Stimulated activated CD4-positive, alpha-beta T cell treated with anti-CD3 and anti-CD28 coated beads, TNF-alpha, amount 100 ng/mL, for 4 hours (primary cell): ENCODE measurements at places on chromosomes 1 and 21.

DNA sequence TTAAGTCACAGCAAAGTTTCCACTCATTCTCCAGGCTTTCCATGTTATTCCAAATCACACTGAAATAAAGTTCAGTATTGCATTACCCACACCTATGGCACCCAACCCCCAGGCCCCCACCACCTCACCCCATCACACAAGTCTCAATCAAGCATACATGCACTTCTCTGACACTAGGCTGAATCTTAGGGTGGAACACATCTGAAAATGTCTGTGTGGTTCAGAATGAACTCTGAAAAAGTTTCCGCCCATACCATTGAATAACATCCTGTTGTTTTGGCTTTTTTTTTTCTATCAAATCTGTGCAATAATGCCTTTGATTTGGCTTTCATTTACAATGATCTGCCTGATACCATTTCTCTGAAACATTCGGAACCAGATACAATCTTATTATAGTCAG lies 25.8 kb upstream of the LRRC8C start:
- DNase-seq = no peak

GRCh38 chr1:67228791-67229190 lies 62.5 kb downstream of the IL23R start:
- no peak for DNase-seq

DNA sequence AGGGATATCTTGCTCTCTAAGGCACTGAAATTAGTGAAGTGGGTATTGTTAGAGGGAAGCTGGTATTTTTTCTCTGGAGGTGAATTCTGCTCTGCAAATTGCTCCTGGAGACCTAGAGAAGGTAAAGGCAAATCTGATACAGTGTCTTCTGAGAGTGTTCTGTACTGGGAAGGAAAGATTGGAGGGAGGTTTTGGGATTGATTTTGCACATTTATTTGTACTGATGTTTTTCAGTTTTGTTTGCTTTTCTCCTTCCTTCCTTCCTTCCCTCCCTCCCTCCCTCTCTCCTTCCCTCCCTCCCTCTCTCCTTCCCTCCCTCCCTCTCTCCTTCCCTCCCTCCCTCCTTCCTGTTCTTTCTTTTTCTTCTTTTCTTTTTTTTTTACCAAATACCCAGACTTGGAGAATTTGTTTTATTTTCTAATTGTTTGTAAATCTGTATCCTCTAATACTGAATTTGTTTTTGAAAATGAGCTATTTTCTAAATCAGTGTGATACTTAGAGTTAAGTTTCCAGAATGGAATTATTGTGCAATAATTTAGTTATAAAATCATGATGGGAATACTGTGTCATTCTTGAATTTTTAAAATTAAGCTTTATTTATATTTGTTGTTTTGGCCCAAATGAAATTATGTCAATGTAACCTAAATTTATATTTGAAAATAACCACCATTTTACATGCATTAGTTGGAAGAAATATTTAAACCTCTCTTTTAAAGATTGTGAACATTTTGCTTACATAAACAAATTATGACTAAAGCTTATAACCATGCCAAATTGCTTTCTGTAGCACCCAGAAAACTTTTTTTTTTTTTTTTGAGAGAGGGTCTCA lies 4.9 kb downstream of the CMPK1 start:
- DNase-seq = no peak

DNA sequence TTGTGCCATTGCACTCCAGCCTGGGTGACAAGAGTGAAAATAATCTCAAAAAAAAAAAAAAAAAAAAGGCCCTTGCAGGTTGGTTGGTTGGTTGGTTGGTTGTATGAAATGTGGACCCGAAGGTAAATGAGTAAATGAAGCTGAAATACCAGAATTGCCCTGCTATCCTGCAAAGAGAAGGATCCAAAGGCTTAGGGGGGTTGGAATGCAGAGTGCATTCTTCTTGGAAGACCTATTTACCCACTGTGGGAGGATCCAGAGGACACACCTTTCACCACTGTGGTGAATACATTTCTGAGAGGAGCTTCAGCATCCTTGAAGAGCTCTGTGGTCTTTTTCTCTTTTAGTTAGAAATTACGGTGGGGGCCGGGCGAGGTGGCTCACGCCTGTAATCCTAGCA lies 28.7 kb upstream of the EIF4G3 start:
- no peak for DNase-seq

- DNase-seq = no peak
These were observed 39.9 kb upstream of the TENT5C start for GRCh38 chr1:117565745-117566455.

DNA sequence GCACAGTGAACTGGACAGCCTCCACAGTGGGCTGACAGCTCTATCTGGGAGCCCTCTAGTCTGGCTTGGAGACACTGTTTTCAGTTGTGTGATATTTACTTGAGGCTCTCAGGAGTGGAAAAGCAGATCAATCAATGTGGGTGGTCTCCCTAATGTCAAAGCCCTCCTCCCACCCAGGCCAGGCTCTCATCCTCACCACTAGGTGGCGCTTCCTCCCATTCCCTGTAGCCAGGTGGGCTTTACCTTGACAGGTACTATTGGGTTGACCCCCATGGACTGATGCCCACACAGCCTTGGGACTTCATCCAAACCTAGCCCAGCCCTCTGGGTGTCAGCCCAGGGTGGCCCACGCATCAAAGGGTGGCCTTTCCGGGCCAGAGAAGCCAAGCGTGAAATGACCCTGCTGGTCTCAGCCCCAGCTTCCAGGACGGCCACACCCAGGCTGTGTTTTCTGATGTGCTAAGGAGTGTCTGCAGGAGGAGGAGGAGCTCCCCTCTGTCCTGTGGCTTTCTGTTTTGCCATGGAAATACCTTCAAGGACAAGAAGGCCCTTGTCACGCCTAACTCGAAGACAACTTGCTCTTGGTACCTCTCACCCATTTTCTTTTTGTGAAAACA lies 54.0 kb downstream of the CLIC6 start:
- peak; percentile 8 for DNase-seq

DNA sequence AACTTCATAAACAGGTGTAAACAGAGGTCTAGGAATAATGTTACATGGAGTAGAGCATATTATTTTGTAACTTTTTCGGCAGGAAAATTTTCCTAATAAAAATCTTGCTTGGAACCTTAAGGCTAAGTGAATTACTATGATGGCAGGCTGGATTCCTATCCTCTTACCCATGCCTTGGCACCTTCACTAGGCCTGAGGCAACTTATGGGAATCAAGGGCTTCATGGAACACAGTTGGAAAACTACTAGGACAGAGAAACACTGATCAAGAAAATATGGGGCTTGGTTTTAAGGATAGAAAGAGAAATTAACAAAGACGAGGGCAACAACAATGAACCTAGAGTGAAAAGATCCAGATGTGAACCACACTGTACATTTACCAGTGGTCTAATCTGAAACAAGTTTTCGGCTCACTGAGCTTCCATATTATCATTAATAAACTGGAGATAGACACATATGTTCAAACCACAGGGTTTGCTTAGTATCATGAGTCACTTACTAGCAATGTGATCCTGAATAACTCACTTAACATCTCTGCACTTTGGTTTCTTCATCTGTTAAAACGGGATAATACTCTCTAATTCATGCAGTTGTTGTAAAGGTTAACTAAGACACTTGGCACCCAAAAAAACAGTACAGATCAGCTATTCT lies 68.5 kb downstream of the GPATCH2 start:
- no peak for DNase-seq

GRCh38 chr1:224447251-224447650 lies 12.7 kb upstream of the WDR26 start:
- no peak for DNase-seq

- no peak for DNase-seq
These were observed 791.0 kb upstream of the ADGRL4 start for GRCh38 chr1:79797487-79797886.

- DNase-seq = peak; percentile 54
These were observed 17.6 kb downstream of the ATP8B2 start for GRCh38 chr1:154342836-154343472.

GRCh38 chr1:159763686-159764085 lies 17.1 kb upstream of the DUSP23 start:
- DNase-seq = no peak
